ENCODE measurements at places on chromosomes 7 and 10. TPM values are rescaled to one million over a fixed set of nuclear protein-coding genes. Genes with fewer than 3 reads are reported as not detected.

GRCh38 chr10:78861529-78862327 lies 207.0 kb upstream of the ZMIZ1 start:
- DNase-seq: no peak
- H3K4me3 ChIP-seq: no peak overlapping the region
- H3K4me1 ChIP-seq: peaks cover 7% of the 10 kb centered on the region
- H3K27ac ChIP-seq: no peak overlapping the region
- H3K36me3 ChIP-seq: no peaks in the 10 kb centered on the region

GRCh38 chr10:9796564-9796963 lies 1221.1 kb upstream of the CELF2 start:
- H3K36me3 ChIP-seq: no peaks in the 10 kb centered on the region
- no peaks in the 10 kb centered on the region for H3K27me3 ChIP-seq
- DNase-seq: no peak
- H3K27ac ChIP-seq: no peak overlapping the region
- no peak overlapping the region for H3K4me3 ChIP-seq
- no peaks in the 10 kb centered on the region for H3K4me1 ChIP-seq

GRCh38 chr10:132708936-132709335 lies 77.0 kb downstream of the NKX6-2 start:
- H3K4me3 ChIP-seq: no peak overlapping the region
- H3K27ac ChIP-seq: no peak overlapping the region
- H3K27me3 ChIP-seq: no peaks in the 10 kb centered on the region
- no peaks in the 10 kb centered on the region for H3K4me1 ChIP-seq
- peak; percentile 11 for DNase-seq
- peaks cover 55% of the 10 kb centered on the region for H3K36me3 ChIP-seq

GRCh38 chr10:79400146-79401004 lies 45.0 kb downstream of the ZCCHC24 start:
- no peak for DNase-seq
- H3K27ac ChIP-seq: peak overlapping the region; percentile 88
- H3K4me3 ChIP-seq: no peak overlapping the region
- H3K27me3 ChIP-seq: no peaks in the 10 kb centered on the region
- H3K36me3 ChIP-seq: no peaks in the 10 kb centered on the region

GRCh38 chr7:48096273-48096672 lies 7.2 kb downstream of the UPP1 start:
- no peaks in the 10 kb centered on the region for H3K27me3 ChIP-seq
- no peak overlapping the region for H3K4me3 ChIP-seq
- no peak for DNase-seq
- no peak overlapping the region for H3K27ac ChIP-seq
- H3K36me3 ChIP-seq: peaks cover 62% of the 10 kb centered on the region

DNA sequence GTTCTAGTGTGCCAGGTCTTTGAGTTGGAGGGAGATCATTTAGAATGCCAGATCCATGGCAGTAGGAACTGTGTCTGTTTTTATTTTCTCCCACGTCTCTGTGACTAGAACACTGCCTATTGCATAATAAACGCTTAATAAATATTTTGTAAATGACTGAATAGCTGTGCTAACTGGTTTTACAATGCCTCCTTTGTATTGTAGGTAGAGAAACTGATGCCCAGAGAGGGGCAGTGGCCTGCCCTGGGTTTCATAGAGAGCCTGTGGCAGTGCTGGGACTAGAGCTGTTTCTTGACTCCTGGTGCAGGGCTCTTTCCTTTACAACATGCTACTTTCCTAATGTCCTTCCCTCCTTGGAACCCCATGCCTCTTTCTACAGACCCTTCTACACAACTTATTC lies 2.5 kb downstream of the TAS2R5 start:
- peaks cover 21% of the 10 kb centered on the region for H3K36me3 ChIP-seq
- no peak overlapping the region for H3K27ac ChIP-seq
- H3K27me3 ChIP-seq: no peaks in the 10 kb centered on the region

Gene AUTS2
- 31.0 TPM for total RNA-seq
